CD4-positive, alpha-beta T cell treated with Interferon gamma for 1 hour (primary cell): ENCODE measurements at places on chromosomes 2 and 18.

GRCh38 chr2:131425231-131425941, 50.5 kb upstream of the TUBA3D start:
- DNase-seq, result no peak

DNA sequence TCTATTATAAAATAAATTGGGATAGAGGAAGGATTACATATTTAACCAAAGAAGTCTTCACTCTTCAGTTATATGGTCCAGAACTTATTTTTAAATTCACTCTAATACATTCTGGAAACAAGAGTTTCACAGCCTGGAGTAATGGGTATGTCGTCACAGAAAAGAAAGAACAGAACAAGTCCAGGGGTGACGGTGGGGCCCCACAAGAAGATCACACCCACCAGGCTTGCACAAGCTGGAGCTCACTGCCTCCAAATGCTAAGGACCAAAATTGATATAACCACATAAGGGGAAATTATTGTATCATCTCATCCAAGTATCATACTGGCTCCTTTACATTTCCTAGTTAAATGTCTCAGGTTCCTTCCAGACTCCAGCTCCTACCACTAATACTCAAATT, 11.3 kb downstream of the LRPPRC start:
- DNase-seq, result no peak

- no peak for DNase-seq
These were observed 142.6 kb downstream of the HDAC4 start for GRCh38 chr2:239258248-239258647.

GRCh38 chr18:3540805-3541548, 91.0 kb downstream of the TGIF1 start:
- no peak for DNase-seq

- no peak for DNase-seq
These were observed 539.6 kb downstream of the SATB2 start for GRCh38 chr2:198917926-198918720.

GRCh38 chr2:68807821-68808266, 63.4 kb downstream of the BMP10 start:
- peak; percentile 35 for DNase-seq

- no peak for DNase-seq
These were observed 113.2 kb upstream of the SPATS2L start for GRCh38 chr2:200193331-200193730.

DNA sequence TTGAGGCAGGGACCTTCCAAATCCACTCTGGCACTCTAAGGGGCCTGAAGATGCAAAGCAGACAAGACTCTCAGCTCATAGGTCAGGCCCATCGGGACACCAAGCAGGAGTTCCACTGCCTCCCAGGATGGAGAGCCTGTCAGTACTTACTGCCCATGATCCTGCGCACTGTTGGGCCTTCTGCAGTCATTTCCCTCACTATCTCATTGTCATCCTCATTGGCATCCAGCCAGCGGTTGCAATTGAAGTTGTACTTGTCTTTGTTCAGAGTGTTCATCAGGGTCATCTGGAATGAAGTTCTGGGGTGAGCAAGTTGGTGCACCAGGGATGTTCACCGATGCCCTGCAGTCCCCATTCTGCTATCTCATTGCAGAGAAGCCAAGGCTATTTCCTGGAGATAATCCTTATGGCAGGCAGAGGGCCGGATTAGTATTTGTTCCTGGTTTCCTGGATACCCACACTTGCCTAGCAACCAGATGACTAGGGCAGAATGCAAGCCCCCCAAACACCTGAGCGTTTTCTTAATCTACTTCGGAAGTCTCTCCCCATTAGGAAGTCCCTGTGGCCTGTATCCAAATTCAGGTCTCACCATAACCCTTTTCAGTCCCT, 65.1 kb downstream of the LOXHD1 start:
- DNase-seq, result no peak

DNA sequence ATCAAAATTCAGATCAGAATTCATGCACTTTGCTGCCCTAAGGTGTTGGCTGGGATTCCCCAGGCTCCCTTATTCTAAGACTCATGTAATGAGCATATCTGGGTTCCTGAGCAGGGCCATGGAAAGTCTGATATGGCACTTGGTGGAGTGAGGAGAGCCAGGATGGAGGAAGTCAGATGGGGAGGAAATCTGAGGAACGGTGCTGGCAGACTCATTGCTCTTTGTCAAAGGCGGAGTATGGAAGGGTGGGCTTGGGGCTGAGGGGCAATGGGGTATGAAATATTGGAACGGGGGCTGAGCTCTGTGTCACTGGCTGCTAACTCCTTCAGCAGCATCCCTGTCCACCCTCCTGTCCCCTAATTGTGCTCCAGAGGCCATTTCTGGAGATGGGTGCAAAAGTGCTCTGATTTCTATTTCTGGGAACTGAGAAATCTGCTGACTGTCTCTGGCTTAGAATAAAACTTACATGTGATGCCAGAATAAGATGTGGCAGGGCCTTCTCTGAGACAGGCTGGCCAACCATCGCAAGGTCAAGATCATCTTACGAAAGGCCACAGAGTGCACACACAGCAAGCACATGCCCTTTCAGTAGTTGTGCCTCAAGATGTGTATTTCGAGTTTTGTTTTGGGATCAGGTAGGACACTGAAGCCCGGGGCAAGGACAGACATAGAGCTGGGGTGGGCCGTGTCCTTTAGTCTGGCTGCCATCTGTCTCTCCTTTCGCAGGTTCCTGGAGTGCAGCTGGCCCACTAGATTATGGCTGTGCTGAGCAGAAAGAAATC, 480.0 kb upstream of the HS6ST1 start:
- no peak for DNase-seq

- DNase-seq, result no peak
These were observed 35.6 kb downstream of the GLI2 start for GRCh38 chr2:120771111-120771780.

DNA sequence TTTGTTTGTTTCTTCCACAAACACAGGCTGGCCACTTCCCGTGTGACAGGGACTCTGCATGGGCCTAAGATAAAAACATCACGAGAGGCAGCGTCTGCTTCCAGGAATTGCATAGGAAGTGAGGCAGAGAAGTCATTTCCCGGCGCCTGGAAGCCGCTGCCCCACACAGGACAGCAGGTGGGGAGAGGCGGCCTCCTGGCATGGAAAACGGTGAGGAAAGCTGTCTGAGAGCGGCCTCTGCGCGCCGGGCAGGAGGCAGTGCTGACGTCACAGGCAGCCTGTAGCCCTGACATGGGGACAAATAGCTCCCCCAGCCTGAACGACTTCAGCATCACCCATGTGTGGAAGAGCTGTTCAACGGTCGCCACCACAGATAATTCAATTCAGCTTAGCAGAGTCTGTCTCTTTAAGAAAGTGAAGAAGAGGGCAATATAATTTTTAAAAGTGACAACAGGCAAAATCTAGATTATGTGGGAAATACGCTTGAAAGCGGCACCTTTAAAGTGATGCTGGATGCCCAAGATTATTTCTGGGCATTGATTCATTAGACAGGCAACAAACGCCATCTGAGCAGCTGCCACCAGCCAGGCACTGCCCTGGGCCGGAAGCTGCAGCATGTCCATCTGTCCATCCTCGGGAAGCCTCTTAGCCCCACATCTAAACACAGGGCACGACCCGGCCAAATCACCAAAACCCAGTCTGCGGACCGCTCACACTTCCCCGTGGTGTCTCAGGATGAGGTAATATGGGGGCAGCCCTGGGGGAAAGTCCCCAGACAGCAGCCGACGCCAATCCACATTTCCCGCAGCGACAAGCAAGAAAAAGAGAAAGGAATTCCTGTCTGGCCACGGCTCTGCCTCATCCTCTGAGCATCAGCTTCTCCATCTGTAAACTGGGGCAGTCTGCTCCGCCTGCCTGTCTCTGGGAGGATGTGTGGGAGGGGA, 138.9 kb downstream of the PXDN start:
- no peak for DNase-seq

DNA sequence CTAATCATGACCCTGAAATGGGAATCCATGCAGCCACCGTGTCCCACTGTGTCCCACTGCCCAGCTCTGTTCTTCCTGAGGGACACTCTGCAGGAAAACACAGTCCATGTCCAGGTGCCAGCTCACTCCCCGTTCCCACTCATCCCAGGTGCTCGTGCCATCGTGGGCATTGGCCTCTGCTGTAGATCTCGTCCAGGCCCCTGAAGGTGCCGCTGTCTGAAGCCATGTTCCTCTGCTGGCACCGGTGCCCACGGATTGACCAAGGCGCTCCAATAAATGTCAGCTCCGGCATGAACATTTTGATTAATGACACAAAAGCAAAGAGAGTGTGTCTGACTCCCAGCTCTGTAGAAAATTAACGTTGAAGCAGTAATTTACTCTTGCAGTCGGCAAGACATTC, 280.1 kb upstream of the SALL3 start:
- DNase-seq, result no peak

GRCh38 chr2:149059822-149060221, 21.3 kb downstream of the LYPD6B start:
- DNase-seq, result no peak

DNA sequence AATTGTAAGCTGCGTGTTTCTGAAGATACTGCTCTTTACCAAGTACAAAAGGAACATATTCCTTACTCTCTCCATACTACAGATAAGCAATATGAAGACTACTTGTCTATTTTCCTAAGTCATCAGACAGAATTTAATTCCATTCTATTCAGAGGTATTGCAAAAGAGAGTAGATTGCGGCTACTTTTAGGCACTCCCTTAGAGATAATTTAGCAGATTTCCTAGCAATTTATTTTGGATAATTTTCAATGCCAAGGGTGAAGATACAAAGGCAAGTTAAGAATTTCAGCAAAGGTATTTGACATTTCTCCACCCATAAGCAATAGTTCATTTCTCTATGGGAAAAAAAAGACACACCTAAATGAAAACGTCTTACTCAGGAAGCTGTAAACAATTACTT, 161.1 kb downstream of the PDE1A start:
- DNase-seq, result no peak

- DNase-seq, result no peak
These were observed 77.6 kb downstream of the EDAR start for GRCh38 chr2:108911401-108911800.

DNA sequence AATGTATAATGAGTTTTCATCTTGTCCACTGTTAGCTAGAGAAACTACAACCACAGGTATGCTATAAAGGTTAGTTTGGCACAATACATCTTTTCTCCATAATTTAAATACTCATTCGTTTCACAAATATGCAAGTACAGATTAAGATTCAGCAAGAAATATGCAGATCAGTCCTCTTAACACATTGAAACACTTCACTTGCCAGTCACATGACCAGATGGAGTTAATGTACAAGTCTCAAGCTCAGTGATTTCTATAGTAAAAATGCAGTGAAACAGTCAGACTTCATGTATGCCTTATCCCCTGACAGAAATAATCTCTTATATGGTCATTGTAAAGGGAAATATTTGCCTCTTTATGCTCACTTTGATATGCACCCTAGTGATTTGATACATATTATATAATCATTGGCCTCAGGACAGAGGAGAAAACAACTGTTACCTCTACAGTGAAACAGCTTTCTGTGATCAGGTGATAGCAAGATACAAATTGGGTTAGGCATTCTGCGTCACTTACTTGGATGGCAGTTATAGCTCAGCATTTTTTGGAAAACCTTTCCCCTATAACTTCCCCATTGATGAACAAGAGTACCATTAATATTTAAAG, 104.6 kb downstream of the TCF4 start:
- DNase-seq, result no peak

GRCh38 chr2:136004965-136005364, 19.5 kb upstream of the DARS1 start:
- no peak for DNase-seq
